CD4-positive, alpha-beta T cell treated with Interleukin-4 for 1 hour (primary cell): ENCODE measurements at places on chromosomes 1 and 21.

DNA sequence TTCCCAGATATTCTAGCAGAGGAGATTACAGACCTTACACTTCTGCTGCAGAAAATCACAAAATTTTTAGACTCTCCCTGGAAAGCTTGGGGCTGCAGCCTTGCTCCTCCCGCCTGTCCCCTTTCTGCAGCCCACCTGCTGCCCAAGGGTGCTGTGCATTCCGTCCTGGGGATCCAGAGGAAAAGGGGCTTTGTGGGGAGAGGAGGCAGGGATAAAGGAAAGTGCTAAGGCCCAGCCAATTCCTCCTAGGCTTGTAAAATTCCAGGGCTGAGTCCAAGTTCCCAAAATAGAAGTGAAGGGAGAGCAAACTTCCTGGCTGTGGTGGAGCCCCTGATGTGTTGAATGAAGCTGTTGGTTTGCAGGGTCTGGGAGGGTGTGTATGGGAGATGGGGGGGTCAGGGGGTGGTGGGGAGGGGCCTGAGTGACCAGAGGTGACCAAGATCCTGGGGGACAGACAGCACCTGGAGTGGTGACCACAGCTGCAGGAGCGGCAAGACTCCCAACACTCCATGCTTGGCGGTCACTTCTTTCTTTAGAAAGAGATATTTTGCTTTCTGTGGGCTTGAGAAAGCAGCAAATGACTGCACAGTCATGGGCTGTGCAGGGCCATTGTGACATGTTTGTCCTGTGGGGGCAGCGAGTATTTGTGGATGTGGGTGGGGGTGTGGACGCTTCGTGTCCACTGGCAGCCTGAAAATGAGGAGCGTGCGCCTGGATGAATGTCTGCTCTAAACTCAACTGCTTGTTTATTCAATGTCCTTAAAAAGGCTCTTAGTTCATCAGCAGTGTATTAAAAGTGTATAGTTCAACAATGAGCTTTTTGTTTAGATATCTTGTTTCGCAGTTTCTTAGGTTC is 68.4 kb downstream of the TLR5 start:
- DNase-seq: no peak

DNA sequence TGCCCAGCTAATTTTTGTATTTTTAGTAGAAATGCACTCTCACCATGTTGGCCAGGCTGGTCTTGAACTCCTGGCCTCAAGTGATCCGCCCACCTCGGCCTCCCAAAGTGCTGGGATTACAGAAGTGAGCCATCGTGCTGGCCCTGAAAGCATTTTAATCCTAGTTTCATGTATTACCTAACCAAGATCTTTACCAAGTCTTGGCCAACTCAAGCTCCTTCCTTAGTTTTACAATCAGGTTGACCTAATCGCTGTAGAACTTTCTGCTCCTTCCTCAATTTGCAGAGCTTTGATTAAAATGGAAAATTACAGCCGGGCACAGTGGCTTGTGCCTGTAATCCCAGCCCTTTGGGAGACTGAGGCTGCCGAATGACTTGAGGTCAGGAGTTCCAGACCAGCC is 3.2 kb upstream of the TMEM63A start:
- DNase-seq: no peak

DNA sequence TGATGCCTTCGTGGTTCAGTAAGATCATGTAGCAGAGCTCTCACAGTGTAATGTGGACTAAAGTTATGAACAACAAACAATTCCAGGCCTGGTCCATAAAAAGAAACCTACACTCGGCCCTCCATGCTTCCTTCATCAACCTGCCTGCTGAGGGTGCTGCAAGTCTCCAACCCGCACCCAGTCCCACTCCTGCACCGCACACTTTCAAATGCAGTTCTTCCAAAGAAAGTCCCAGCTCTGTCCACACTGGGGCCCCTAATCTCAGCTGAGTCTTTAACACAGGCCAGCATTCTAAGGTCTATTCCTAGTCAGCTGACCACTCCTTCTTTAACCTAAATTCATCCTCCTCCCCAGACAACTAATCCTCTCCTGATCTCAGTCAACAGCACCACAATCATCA is 71.5 kb upstream of the NR5A2 start:
- DNase-seq: no peak

DNA sequence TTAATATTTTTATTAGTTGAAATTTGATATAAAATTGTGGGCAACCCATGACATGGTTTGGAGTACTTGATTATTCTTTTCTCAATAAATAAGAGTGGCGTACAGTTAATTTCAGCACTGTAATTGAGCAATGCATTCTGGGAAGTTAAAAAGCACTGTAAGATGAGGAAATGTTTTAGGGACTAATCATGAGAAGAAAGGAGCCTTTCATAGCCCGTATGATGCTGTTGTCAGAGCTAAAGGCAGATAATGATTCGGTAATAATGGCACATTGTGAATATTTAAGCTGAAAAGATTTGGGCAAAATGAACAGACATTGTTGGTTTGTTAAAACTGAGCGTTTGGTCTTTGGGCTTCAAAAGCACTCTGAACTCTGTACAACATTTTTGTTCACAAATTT is 139.3 kb downstream of the NFIA start:
- DNase-seq: no peak

DNA sequence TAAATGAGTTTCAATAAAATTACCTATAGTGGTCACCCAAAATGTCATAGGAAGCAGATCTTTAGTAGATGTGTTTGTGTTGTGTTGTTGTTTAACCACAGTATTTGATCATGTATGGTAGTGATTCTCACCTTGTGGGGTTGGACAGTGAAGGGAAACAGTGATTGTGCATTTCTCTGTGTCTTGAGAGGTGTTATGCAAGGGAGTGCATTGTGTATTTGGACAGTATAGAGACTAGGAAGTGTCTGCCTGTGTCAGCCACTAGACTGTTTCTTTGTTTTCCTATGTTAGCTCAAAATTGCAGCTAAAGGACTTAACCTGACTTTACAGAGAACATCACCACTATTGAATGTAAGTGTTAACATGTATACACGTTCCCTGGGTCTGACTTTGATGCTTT is 6.0 kb downstream of the RGS2 start:
- no peak for DNase-seq

DNA sequence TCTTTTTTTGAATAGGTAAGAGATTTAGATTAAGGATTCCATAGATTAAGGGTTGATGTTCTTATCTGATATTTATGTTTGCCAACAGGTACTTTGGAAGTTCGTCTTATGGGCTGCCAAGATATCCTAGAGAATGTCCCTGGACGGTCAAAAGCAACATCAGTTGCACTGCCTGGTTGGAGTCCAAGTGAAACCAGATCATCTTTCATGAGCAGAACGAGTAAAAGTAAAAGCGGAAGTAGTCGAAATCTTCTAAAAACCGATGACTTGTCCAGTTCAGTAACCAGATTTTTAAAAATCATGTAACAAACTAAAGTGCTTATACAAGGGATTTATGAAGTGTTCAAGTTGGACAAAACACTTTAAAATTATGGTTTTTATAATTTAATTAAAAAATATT is 100.5 kb downstream of the PKN2 start:
- DNase-seq: no peak

DNA sequence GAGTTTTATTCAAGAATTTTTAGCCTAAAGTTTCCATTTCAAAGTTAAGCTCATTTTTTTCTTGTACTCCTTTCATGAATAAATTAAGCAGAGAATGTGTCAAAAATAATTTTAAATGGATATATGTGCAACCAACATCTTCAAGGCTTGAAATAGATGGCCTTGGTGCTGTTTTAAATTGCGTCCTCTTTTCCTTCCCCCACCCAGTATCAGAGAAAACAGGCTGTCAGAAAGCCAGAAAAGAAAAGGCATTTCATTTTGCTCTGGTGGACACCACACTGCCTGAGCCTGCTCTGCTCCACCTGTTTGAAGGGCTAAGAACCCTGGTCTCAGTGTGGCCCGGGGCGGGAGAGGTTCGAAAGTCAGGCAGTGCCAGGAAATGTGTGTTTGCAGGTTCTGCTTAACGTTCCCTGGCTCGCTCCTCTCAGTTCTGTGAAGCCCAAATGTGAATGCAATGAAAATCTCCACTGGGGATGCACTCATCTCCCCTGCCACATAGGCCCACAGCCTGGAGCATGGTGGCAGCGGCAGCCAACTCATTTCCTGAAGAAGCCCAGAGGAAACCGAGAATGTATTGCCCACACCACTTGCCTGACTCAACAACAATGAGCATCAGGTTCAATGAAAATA is 134.4 kb downstream of the SDCCAG8 start:
- no peak for DNase-seq

DNA sequence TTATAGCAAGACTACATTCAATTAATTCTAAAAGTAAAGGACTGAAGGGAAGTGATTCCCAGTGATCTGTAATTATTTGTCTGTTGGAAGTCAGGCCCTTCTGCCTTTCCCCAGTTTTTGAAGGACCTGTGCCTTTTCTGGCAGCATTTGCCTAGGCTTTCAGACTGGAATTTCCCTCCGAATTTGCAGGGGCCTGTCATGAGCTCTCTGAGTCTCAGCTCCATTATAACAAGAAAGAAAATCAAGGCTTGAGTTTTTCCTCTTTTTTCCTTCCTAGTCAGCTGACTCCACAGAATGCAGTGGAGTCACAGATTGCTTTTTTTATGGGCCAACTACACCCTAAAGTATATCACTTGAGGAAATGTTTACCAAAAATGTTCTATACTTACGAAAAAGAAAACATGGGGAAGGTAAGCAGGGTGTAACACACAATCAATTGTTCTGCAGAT is 1.1 kb downstream of the NR5A2 start:
- no peak for DNase-seq

DNA sequence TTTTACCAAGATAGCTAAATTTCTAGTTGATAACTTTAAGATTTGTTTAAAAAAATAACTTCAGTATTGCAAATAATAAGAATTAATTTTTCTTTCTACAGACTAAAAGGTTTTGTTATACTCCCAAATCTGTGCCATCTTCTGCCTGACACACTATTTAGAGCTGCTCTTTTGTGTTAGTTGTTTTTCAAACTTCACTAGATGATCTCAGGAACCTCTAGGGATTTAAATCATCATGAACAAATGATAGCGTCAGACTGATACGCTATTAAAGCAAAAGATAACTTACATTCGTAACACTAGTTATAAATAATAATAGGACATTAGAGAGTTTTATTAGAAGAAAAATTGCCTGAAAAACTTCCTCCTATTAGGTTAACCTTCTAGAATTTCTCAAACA is 243.1 kb upstream of the CXADR start:
- no peak for DNase-seq

GRCh38 chr1:198030682-198031081 is 113.5 kb downstream of the LHX9 start:
- no peak for DNase-seq

- DNase-seq: no peak
Measured at GRCh38 chr21:44514746-44515358, 25.1 kb downstream of the KRTAP10-1 start.

DNA sequence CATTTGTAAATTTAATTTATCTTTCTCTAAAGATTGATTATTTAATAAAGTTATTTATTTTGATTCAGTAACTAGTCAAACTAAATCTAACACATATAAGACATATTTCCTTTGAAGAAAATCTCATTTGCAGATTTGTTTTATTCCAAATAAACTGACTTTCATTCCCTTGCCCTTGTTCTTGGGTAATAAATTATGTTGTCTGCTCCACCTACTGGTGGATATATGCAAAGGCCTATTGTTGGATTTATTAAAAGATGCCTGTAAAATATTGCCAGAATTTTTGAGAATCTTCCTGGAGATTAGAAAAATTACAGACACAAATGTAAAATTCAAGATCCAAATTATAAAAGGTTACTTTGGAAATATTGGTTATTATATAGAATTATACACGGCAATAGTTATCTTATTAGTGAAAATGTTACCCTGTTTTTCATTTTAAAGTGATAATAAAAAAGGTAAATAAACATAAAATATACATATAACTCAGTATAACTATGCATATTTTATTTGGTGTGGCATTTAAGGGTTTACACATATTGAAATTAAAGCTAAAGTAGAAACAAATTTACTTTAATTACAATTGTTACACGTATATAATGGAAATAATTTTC is 116.1 kb downstream of the SPATA17 start:
- DNase-seq: no peak

DNA sequence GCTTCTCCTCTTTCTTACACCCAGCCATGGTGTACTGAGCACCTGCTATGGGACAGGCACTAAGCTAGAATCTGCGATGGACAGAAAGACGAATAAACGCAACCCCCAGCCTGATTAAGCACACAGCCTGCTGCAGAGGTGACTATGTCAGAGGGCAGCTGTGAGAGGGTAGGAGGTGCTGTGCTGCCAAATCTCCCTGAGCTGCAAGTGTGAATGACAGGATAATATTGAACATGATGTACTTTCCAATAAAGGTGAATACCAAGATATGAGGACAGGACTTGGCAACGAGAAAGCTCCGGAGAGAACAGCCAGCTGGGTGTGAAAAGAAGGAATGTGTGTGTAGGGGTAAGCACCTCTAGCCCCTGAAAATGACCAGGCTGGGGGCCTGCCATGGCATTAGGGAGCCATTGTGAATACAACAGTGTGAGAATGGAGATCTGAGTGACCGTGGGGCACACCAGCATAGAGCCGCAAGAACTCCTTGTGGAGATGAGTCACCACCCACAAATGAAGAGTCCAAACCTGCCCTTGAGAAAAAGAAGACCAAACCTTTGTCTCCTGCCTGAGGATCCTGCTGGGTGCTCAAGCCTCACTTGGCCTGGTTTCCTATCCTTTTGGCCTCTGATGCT is 83.0 kb upstream of the ATF3 start:
- DNase-seq: no peak

GRCh38 chr21:36788120-36788638 is 89.3 kb downstream of the SIM2 start:
- no peak for DNase-seq

- DNase-seq: no peak
Measured at GRCh38 chr1:227401562-227402342, 83.5 kb upstream of the CDC42BPA start.

- DNase-seq: no peak
Measured at GRCh38 chr1:54157401-54157800, 4.6 kb upstream of the CDCP2 start.

GRCh38 chr21:21332492-21332891 is 334.3 kb downstream of the NCAM2 start:
- DNase-seq: no peak

- DNase-seq: no peak
Measured at GRCh38 chr1:198986442-198986841, 347.6 kb downstream of the PTPRC start.

DNA sequence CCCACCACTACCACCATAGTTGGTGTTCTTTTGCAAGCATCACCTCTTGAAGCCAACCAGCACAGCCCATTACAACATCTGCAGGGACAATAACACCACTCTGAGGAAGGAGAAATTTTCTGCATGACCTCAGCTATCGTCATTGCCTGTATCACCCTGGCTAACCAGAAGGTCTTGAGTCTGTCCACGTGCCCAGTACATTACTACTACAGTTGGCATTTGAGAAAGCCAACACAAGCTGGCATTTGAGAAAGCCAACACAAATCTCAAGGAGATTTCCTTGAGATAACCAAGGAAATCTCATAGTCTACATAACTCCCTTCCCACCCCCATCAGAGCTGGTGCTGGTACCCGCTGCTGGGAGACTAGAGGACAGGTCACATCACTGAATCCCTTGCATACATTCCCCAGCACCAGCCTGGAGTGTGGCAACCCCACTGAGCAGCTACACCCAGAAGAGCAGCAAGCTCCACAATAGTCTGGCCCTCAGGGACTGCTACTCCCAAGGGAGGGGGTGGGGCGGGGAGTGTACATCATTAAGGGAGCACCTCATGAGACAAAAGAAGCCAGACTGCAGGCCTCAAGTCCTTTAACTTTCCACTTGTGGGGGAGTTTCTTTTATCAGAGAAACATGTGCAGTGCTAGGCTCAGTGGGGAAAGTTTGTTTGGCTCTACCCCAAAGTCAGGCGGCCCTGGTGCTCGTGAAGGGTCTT is 46.0 kb upstream of the GUCA2A start:
- DNase-seq: no peak

GRCh38 chr21:45992301-45993209 is 11.0 kb downstream of the COL6A1 start:
- DNase-seq: peak; percentile 10

GRCh38 chr21:43932005-43932404 is 67.0 kb downstream of the AGPAT3 start:
- DNase-seq: no peak
